NCI-H1436 treated with DMSO at 0.1 percent for 48 hours (cell line): ENCODE measurements at places on chromosomes 5 and 9.

DNA sequence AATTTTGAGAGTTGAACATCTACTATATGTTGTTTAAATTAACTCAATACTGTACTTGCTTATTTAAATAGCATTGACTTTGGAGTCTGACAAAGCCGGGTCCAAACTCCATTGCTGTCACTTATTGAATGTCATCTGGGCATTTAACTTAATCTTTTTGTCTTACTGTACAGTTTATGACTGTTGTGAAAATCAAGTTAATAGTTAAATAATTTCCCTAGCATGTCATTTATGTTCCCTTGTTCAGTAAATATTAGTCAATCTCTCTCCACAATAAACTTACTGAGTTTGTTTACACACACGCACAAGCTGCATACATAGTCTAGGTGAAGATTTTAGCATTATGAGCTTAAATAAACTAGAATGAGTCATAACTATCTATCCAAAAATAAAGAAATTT is 6.3 kb upstream of the UGCG start:
- DNase-seq: no peak

DNA sequence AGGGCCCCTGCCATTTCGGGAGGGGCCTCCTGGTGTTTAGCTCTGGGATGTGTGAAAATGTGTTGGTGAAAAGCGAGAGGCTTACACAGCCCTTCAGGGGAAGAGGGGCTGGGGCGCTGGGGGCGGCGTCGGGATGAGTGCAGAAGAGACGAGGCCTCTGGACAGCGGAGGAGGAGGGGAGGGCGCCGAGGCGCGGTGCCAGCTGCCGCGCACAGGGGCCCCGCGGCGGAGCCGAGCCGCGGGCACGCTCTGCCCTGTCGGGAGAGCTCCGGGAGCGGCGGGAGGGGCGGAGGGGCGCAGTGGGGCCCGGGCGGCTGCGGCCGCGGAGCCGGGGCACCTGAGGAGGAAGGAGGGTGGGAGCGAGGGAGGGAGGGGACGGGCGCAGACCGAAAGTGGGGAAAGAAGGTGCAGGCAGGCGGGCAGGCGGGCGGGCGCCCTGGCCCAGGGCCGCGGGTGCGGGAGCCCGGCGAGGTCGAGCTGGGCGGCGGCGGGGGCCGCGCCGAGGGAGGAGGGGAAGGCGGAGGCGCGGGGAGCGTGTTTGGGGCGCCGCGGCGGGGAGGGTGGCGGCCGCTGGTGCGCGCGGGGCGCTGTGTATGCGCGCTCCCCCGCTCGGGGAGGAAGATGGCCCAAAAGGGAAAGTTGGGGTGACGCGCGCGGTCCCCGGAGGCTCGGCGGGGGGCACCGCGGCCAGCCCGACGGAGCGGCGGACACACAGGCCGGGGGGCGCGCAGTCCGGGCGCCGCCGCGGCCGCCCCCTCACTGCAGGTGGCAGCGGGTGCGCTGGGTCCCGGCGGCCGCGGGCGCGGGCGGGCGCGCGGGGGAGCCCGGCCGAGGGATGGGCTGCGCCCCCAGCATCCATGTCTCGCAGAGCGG is at the start of gene PDE8B:
Gene PDE8B, plus strand, starts transcription at position 590 of the 873 bp plus-strand sequence. Its CDS starts 246 bp downstream, at position 836.
- DNase-seq: no peak

- no peak for DNase-seq
These were observed 55.9 kb downstream of the MAT2B start for GRCh38 chr5:163561339-163561738.

DNA sequence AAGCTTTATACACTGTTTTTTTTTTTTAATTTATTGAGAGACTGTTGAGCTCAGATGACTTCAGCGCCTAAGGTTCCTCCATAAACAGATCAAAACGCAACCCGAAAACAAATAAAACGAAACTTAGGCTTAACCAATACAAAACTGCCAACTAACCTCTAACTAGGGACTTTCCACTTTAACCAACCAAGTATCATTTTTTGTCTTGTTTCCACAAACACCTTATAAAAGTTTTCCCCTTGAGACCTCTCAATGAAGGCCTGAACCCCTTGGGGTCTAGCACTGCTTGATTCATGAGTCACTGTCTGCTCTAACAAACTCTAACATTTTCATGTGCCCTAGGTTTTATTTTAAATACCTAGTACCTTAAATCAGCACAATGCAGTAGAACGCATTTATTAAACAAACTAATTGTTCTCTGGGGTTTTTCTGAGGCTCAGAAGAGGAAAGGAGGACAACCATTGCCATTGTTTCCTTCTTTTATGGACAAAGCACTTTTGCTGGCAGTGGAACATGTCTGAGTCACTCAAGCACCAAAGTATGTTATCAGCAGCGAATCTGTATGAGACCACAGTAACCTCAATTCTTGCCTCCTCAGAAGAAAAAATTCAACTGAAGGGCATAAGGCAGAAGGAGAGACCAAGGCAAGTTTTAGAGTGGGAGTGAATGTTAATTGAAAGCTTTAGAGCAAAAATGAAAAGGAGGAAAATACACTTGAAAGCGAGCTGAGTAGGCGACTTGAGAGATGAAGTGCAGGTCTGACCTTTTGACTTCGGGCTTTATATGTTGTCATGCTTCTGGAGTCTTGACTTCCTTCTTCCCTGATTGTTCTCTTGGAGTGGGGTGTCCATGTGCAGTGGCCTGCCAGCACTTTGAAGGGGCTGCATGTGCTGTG is 97.7 kb upstream of the HCN1 start:
- no peak for DNase-seq

DNA sequence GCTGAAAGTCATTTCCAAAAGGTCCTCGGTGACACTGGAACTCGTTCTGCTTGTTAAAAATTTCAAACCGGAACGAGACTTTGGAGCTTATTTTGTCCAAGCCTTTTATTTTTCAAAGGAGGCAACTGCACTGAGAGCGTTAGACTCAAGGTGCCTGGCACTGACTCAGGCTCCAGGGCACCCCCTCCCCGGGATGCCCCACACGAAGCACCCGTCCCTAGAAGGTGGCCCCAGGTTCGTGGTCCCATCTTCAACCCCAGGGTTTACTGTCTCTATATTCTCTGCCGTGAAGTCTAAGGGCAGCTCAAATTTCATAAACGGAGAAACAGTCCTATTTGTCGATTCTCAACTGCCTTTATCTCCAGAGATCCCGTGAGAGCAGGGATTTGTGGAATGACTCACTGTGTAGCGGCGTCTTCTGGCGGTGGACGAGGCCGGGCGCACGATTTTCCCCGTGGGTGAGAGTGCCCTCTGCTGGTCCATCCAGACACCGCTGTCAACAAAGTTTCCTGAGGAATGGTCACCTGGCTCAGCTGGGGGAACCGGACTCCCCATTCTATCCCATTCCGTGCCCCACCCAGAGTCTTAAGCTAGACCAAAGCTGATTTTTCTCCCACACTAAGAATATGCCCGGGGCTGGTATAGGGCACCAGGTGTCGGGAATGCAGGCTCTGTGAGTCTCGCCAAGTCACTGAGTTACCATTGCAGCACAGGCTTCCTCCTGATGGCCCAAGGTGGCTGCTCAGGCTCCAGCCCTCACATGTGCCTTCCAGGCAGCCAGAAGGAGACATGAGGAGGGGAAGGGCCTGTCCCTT is 27.1 kb upstream of the SLC6A19 start:
- DNase-seq: no peak

DNA sequence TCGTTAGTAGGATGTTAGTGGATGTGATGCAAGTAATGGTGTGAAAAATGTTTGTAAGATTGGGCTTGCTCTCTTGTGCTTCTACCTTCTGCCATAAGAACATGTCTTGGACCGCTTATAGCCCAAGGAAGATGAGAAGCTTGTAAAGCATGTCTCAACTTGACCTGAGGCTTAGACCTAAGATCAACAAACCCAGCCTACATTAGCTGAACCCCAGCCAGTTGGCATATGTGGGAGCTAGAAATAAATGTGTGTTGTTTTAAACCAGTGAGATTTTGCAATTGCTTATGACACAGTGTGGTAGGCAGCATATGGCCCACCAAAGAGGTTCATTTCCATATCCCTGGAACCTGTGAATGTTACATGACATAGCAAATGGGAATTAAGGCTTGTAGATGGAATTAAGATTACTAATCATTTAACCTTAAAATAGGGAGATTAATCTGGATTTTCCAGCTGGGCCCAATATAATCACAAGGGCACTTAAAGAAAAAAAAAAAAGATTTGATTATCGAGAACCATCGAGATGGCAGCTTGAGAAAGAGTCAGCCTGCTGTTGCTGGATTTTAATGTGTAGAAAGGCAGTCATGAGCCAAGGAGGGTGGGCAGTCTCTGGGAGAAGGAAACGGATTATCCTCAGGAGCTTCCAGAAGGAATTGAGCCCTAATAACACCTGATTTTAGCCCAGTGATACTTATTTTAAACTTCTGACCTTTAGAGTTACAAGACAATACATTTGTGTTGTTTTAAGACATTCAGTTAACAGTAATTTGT is 27.3 kb upstream of the EDIL3 start:
- no peak for DNase-seq

DNA sequence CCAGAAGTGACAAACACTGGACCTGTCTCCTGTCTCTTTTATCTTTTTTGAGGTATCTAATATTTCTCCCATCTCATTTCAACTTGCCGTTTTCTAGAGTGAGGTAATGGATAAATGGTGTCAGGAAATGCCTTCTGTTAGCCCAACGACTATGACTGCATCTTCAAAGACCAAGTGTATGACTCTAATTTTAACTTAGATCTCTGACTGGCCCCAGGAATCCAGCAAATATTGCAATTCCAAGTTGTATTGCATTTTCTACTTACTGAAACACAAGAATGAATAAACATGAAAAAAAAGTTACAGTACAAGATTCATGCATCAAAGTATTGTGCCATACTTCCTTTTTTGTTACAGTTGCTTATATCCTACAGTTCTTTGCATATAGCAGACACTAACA is 26.3 kb downstream of the SLC28A3 start:
- DNase-seq: no peak

GRCh38 chr5:73032635-73033034 is 76.8 kb downstream of the FCHO2 start:
- no peak for DNase-seq

- DNase-seq: no peak
These were observed 24.9 kb downstream of the CNOT6 start for GRCh38 chr5:180519098-180519497.

DNA sequence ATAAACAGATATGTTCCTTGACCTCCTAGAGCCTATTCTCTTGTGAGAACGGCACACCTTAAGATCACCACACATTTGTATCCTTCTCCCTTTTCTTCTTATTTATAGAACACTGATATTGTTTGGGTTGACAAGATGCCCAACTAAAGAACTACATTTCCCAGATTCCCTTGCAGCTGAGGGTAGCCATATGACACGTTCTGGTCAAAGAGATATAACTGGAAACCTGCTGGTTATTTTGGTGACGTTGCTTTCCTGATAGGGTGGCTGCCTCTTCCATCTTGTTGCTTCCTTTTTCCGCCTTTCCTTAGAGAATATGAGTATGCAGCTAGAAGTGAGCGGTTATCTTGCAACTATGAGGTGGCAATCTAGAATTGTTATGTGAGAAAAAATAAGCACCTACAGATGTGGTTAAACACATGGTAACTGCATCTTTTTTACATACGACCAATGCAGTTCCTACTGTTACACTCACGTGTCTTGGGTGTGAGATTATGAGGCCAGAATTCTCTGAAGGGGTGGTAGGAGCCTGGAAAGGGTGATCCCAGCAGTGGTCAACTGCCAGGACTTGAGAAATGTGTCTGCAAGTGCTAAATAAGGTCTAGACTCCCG is 72.9 kb downstream of the SEC61B start:
- no peak for DNase-seq

DNA sequence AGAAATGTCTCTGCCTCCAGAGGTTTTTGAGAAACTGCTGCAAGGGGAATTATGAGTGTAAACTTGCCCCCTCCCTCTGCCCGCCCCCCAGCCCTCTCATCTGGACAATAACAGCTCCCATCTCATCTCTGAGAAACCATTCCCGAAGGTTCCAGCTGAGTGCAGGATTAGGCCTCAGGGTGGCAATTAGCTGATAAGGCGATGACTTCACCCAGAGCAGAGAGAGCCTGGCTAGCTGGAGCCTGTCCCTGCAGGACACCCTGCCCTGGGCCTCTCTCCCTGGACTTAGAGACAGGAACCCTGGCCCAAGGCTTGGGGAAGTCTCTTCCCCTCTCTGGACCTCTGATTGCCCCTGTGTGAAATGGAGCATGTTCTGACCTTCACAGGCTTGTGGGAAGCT is 45.7 kb upstream of the HAND1 start:
- DNase-seq: no peak

GRCh38 chr9:81535542-81536241 is 153.7 kb downstream of the TLE1 start:
- no peak for DNase-seq

DNA sequence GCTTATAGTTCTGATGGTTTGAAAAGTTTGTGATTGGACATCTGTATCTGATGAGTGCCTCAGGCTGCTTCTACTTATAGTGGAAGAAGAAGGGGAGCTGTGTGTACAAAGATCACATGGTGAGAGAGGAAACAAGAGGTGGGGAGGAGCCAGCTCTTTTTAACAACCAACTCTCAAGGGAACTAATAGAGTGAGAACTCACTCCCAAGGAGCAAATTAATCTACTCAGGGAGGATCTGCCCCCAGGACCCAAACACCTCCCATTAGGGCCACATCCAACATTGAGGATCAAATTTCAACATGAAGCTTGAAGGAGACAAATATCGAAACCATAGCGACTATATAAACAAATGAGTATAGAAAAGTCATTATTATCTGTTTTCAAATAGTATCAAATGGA is 64.7 kb upstream of the PRLR start:
- DNase-seq: no peak

GRCh38 chr9:127422133-127422782 is 1.9 kb upstream of the ZNF79 start:
- DNase-seq: no peak

DNA sequence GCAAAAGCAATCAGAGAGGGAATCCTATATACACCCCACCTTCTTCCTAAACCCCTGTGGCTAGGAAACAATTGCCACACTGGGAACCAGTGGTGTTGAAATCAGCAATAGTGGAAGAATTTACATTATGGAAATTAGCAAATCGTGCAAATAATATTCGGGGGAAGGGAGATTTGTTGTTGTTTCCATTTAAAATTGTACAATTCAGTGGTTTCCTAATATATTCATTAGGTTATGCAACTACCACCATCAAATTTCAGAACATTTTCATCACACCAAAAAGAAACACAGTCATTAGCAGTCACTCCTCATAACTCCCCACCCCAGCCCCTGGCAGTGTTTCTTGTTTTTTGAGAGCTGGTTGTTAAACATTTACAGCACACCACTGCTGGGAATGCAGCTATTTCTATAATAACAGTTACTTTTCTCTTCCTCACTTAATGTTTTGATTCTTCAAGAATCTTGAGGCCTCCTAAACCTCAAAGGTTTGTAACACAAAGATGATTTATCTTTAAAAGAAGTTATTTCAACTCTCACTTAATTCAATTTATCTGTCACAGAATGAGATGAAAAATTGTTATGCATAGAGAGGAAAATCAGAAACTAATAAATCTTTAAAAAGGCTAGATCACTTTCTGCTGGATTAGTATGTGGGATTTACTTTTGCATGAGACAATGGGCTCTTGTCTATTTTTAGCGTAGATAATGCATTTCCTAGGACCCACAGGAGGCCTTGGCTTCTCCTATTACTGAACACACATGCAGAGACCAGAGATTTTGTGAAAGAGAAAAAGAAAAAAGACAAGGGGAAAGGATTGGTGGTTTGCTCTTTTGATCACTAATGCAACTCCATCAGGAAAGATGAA is 91.8 kb upstream of the DAPK1 start:
- DNase-seq: no peak

- DNase-seq: no peak
These were observed 148.7 kb downstream of the NR3C1 start for GRCh38 chr5:143254819-143255218.

GRCh38 chr5:127957183-127957582 is 126.4 kb upstream of the SLC12A2 start:
- no peak for DNase-seq
